ENCODE measurements at places on chromosomes 12 and 14.
A peak's percentile ranks its signal among the peaks of the same experiment; 100 is the strongest.

DNA sequence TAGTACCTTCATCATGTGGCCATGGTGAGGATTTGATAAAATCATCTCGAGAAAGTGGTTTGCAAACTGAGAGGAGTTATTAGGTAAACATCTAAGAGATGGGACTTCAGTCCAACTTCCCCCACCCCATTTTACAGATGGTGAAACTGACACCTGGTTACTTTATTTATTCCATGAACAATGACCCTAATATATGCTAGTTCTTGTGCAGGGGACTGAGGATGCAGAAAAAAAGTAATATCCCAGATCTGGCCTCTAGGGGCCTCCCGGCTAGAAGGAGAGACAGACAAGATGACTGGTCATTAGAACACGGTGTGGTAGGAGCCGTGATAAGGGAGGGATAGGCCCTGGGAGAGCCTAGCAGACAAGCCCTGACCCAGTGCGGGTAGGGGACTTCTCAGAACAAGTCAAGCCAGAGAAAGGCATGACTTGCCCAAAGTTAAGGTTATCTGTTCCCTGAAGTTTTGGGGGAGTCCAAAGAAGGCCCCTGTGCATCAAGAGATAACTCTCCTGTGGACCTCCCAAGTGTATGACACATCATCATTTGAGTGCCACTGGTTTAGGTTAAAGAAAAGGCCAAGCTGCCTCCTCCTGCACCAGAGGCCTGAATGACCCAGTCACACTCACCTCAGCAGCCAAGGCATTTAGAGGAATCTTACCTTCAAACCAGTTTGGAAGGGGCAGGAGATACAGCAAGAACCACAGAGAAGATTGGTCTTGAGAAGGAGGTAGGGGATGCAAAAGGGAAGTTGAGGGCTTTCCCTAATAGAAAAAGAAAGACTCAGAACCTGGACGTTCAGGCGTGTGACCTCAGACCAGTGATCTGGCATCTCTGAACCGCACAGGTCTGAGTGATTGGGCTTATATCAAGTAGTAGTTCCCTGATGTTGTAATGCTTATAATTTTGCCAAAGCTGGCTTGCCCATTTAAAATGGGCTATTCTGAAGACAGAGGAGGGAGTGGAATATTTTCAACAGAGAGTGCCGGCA, 1.6 kb downstream of the CMKLR1 start:
- DNase-seq, result peak; percentile 45

GRCh38 chr14:61107869-61108493, 126.9 kb downstream of the SLC38A6 start:
- no peak for DNase-seq

- no peak for DNase-seq
These were observed 76.6 kb downstream of the ERGIC2 start for GRCh38 chr12:29304388-29304787.

GRCh38 chr12:114649585-114649984, 34.4 kb downstream of the TBX3 start:
- DNase-seq, result no peak

DNA sequence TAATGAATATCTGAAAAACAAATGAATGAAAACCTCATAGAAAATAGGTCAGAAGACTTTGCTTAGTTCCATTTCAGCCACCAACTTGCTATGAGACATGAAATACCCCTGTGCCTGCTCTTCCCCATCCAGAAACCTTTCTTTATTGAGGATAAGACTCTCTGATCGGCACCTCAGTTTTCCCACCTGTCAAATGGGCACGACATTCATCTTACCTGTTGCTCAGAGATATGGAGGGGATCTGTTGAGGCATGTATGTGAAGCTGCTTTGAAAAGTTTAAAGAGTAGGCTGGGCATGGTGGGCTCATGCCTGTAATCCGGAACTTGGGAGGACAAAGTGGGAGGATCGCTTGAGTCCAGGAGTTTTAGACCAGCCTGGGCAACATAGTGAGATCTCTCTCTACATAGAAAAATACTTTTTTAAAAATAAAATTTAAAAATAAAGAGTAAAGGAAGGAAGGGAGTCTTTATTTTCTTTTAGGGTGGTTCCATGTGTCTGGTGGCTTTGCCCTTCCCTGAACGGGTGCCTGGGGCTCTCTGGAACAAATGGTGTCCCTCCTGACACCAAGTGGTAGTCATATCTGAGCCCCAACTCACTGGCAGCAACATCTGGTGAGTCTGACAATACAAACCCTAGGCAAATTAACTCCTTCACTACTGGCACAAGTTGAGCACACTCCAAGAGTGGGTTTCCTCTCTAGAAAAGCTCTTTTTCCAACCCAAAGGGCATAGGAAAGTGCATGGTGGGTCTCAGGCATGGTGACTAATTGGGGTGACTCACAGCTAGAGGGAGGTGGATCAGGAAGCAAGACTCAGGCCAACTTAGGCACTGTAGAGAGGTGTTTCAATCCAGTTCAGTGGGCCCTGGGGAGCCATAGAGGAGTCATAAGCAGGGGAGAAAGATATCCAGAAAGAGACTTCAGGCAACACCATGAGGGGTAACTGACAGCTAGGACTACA, 42.1 kb downstream of the MAP1LC3B2 start:
- DNase-seq, result no peak

DNA sequence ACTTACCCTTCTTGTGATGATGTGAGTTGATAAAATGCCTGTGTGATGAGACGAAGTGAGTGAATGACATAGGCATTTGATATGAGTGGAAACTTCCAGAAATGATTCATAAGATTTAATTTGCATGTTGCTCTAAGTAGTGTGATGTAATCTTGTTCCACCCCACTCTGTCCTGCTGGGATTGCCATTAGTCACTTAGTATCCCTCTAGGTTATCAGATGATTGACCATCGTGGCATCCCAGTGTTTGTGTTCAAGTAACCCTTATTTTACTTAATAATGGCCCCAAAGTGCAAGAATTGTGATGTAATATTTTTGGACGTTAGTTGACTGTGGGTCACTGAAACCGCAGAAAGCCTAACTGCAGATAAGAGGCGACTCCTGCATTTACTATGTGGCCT, 214.4 kb upstream of the DIO2 start:
- no peak for DNase-seq

- DNase-seq, result no peak
These were observed 86.0 kb downstream of the FAR2 start for GRCh38 chr12:29234965-29235626.

GRCh38 chr12:6978611-6979011, 7.9 kb downstream of the EMG1 start:
- DNase-seq, result no peak

DNA sequence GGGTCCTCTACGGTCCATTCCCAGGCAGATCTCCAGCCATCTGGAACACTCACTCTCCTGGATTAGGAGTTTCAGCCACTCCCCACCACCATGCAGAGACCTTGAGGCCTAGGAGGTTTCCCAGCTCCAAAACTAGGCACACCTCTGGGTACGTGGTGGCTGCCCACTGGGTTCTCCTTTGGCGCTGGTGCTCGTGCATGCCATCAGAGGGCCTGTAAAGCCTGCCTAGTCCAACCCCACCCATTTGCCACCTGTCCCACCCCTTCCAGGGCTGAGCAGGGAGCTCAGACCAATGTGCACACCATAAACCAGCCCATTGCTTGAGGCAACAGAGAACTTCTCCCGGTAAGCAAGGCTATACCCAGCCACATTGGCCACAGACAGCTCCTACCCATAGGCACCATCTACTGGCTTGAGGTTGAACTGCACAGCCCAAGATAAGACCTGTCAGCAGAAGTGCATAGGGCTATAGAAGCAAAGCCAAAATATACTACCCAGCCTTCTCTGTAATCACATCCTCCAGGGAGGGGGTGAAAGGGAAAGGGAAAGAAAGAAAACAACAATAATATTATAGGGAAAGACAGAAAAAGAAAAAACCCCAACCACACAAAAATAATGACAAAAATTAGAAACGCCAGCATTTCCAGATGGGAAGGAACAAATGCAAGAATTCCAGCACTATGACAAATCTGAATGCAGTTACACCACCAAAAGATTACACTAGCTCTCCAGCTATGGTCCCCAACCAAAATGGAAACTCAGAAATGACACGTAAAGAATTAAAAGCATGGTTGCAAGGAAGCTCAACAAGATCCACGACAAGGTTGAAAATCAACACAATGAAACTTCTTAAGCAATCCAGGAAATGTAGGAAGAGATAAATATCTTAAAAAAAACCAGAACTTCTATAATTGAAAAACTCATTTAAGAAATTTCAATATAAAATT, 111.9 kb upstream of the CCDC175 start:
- DNase-seq, result peak; percentile 4

- no peak for DNase-seq
These were observed 179.2 kb downstream of the PELI2 start for GRCh38 chr14:56297449-56297848.

DNA sequence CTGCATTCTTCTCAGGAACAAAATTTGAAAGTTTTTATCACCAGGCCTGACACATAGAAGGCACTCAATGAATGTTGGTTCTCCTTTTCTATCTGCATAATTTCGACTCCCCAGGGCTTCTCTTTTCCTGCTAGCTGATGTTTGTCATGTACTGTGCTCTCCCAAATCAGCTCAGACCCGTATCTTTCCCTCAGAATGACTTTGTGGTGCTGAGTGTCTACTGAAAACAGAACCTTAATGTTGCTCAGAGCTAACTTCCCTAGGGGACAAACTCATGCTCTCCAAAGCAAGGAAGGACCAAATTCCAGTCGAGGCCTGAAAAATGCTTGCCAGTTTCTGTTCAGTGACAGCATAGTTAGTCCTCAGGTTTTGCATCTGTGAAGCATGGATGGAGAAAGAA, 1.9 kb downstream of the ARHGDIB start:
- no peak for DNase-seq

DNA sequence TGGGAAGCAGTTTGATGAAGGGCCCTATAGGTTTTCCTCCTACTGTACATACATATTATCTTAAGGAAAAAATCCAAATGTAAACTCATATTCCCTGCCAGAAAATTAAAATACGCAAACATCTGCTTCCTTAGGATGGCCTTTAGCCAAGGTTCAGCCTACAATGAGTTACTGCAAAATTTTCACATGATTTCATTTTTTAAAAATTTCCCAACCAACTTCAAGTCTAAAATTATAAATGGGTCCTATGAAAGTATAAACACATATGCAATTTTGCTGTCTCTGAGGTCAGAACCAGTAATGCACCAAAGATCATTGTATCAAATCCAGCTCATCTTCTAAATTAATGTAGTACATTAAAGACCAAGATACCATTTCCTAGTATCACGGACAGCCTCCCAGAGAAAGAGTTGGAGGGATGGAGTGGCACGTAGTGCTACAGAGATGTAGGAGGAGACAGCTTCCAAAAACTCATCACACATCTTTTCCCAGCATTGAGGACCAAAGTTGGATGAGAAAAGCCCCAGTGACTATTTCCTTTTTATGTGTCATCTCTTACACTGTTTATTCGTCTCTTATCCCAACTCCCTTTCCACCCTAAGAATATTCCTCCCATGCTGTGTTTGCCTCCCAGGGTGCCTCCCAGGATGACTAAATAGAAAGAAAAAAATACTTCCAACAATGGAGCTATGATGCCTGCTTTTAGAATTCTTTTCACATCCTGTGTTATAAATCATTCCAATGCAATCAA, 92.3 kb upstream of the SLCO1C1 start:
- no peak for DNase-seq

DNA sequence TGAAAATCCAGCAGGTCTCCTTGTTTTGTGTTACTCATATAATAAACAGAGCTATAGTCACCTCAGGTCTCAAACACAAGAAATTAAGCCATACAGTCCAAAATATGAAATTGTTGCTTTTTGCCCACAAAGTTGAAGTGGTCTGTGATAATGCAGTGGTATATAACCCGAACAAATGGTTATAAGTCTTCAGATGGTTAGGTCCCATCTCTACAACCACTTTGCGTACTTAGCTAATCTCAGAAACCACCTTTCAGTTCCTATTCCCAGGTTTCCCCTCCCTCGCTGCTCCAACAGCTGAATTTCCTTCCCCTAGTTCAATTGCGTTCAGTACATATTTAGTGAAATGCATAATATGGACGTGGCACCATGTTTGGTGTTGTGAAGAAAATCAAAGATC, 3.3 kb upstream of the KCNA5 start:
- no peak for DNase-seq

DNA sequence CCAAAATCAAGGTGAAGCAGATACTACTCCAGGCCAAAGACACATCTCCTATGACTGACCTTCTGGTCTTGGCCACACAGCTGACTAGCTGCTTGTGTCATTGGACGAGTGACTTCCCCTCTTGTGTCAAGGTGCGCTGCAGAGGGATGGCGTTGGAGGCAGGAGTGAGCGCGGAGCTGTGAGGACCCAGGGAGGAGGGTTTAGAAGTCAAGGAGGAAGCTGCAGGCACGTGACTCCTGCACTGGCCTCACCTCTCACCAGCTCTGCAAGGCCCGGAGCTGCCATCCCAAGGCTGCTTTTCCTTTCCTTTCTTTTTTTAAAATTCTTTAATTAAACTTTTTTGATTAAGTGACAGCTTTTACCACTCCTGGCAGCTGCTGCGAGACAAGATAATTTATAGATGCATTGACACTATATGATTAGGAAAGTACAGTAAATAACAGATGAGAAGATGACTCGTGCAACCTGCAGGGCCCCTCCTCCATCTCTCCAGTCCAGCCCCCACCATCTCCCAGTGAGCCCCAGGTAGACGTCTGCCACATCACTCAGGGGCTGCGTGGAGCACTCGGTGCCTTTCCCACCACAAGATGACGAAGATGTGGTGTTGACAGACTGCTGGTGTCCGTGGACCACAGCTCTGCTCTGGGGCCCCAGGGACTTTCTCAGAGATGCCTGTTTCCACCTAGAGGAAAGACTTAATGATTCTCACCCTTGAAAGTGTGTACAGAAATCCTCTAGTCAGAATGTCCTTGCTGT, 350.6 kb downstream of the CACNA1C start:
- no peak for DNase-seq

DNA sequence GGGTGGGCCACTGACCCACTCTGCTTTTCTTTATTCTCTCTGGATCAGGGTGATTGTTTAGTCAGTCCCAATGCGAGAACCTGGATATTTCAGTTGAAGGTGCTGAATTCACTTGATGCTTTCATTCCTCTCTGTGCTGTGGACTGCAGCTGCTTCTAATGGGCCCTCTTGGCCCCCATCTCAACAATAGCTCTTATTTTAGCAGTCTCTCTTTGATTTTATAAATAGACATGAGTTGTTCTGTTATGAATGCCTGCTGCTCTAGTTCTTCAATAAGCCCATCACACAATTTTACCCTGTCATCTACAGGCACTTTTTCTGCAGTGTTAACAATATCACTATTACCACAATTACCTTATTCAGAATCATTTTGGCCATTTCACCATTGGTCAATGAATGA, 54.1 kb upstream of the YARS2 start:
- DNase-seq, result no peak

DNA sequence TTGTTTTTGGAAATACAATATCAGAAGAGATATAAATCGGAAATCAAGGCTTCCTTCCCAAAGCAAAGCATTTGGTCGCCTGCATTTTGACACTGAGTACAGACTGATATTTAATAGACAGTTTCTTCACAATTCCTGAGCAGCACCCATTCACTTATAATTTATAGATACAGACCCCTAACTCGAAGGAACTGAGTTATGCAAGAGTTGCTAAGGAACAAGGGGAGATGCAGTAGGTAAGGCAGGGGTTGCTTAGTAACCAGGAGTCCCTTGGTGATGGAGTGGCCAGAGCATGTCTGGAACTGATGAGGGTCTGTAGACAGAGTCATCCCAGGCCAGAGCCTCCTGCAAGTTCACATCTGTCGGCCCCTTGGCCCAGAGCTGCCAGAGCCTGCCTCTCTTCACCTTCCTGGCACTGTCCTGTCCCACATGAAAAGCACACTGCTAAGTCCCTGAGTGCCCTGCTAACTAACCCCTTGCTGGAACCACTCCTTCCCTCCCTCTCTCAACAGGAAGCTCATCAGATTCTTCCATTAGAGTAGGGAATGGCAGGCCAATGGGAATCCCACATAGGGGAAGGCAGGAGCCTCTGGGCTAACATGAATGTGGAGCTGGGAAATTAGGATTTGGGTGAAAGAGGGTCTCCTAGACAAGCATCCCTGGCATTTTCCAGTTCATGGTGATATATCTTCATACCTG, 3.6 kb upstream of the DHRS2 start:
- DNase-seq, result no peak
